ENCODE measurements at places on chromosomes 11 and 22.

DNA sequence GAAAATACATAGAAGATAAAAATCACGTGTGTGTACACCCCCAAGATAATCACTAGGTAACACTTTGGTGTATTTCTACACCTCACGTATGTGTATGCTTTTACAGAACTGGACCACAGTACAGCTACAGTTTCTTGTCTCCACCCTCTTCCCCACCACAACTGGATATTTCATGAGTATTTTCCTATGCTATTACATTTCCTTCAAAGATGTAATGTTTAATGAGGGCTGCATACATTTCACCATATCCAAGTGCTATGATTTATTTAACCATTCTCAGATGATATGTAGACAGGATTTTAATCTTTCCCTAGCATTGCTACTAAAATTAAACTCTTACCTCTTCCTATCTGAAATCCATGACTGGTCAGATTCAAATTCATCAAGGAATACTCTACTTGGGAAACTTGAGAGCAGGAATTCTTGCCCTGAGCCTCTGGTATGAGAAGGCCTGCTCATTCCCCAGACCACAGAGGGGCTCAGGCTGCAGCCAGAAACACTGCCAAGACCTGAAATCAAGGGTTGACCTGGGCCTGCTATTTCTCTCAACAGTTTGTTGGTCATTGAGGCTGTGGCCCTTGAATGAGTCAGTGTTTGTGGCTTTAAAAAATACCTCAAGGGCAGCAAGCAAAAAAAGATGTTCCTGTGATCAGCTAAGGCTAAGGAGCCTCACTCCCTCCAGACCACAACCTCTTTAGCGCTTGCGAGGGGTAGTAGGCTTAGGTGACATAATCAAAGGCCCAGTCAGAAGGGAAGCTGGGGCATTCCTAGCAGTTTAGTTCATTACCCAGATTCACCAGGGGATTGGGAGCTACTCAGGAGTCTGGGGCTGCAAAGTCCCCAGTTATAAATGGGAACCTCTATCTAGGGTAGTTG is 55.5 kb downstream of the ABTB2 start:
- DNase-seq = peak; percentile 15

DNA sequence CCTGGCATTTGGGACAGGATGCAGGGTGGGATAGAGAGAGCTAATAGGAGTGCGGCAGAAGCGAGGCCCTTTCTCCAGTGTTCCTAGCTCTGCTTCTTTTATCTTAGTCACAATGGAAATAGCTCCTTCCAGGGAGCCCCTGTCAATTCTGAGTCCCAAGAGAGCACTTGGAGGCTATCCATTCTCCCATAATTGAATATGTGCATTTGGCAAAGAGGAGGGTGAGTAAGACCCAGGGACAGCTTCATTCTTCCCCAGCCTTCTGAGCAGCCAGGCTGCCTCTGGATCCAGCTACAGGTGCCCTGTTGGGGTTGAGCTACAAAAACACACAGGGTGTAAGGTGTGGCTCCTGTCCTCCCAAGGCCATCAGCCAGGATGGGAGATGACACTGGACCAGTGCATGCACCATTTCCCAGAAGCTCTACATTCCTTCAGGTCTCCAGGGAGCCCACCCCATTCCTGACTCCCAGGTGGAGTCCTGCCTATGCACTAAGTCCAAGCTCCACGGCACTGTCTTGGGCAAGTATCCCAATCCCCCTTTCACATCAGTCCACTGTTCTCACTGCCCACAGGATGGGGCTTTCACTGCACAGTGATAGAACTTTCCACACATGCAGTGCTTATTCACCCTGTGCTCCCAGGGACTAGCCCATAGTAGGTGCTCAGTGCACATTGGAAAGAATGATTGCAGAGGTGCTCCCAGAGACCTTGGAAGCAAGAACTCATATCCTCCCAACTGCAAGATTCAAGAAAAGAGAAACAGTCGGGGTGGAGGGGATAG is 6.2 kb downstream of the MS4A10 start:
- DNase-seq = no peak

DNA sequence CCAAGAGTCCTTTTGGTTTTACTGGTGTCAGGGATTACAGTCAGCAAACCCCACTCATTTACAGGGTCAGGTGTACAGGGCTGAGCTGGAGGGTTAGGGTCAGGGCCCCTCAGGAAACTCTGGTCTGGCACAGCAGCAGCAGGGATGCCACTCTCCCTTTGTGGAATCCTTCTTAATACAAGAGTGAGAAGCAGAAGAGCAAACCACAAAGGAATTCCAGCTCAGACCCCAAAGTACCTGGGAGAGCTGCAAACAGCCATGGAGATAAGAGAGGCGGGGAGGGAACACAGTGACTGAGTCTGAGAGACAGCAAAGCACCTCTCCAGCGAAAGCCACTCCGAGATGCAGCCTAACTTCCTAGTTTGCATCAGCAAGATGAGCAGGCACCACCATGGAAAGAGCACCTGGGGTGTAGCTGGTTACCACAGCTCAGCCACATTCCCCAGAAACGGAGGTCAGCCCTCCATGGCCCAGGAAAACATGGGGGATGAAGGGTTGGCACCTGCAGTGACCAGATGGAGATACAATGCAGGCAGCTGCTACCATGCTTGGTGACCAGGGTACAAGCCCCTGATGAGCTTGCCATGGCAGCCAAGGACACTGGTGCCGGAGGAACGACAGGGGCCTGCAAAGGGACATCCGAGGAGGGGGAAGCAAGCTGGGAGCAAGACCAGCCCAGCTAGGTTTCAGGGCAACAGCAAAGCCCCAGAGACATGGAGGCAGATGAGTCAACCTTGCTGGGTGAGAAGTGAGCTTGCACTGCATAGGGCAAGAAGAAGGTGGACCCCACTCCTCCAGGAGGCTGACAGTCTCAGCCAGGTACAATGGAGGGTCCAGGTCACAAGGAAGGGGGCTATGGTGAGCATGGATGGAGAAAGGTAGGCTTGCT is 3.9 kb downstream of the BET1L start:
- DNase-seq = no peak

DNA sequence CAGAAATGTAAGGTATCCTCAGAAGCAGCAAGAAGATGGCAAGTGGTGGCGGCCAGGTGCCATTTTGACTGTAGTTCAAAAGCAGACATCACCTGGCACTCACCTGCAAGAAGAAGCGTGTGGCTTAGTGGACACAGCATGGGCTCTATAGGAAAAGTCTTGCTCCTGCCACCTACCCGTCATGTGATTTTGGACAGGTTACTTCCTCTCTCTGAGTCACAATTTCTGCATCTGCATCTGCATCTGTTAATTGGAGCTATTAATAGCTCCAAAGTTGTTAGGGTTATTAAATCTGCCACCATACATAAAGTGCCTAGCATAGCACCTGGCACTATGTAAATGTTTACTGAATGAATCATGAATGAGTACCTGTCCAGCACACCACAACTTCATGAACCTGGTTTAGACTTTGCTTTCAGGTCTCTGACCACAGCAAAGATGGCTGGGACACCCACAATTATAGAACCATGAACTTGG is 16.8 kb downstream of the RAB30 start:
- no peak for DNase-seq

DNA sequence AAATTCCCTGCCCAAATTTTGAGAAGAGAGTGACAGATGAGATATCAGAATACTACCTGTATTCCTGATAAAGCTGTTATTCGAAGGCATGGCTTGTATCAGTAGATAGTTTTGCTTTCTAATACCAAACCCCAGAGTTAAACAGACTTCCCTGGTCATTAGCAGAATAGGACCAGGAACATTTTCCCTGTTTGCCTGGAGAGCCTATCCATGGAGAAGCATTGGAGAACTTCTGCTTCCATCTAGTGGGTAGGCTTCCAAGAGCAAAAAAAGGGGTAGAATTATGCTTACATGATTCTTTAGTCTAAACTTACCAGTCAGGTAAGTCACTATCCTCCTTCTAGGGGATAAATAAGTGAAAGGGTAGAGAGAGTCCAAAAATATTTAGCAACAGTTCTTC is 14.2 kb downstream of the PDE3B start:
- DNase-seq = no peak

- no peak for DNase-seq
Observed at GRCh38 chr11:130677486-130678153, 229.2 kb downstream of the ADAMTS15 start.

DNA sequence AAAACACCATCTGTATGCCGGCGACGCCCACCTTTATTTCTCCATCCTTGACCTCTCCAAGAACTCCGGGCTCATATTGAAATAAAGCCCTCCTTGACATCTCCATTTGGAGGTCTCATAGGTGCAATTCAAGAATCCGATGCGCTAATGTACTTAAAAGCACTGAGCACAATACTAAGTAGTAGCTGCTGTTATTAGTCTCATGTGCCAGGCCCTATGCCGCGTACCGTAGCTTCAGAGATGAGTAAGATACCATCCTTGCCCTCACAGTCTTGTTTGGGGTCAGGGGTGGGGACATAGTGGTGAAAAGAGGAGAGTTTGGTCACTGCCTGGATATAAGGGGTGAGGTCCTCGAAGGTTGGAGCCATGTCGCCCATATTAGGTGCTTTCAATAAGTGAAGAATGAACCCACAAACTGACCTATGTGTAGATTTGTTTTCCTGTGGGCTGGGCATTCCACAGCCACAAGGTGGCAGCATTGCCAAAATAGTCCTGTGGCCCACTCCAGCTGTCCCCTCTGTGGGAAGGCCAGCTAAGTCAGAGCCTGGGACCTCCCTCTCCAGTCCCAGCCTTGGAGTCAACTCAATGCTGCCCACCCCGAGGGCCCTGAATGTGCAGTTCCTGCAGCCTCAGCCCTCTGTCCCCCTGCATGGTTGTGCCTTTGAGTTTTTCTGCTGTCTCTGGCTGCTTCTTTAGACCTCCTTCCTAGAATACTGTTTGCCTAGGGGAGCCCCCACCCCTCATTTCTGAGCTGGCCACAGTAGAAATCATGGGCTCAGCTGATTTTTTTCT is 6.5 kb downstream of the DCPS start:
- DNase-seq = peak; percentile 65

DNA sequence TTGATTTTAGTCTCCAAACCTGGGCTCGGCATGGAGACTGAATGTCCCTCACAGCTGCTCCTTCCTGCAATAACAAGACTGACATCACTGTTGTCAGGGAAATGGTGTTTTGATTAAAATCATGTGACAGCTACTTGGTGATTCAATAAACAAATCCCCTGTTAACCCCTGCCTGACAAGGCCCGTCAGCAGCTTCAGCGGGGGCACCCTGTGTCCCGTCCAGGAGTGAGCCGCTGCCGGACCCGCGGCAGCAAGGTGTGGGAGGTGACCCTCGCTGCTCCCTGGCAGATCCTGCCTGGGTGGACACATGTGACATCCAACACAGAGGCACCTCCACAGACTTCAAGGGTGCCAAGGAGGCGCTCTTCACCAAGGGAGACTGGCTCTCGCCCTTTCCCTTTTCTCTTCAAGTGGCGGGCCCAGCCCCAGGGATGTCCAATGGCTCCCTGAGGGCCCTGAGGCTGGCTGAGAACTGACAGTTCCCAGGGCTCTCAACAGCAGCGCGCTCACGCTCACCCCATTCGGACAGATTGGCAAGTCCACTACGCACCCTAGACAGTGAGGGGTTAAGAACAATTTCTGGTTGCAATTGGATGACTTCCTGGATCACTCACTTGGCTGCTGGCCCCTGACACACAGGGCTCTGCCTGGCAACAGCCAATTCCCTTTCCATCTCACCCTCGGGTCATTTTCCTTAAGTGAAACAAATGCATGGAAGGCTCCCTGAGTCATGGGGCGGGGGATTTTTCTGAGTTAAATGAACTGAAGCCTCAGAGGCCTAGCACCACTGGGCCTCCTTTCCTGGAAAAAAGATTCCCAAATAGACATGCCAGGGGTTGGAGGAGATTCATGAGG is 30.7 kb downstream of the PPP2R1B start:
- DNase-seq = no peak

- peak; percentile 71 for DNase-seq
Observed at GRCh38 chr11:34840736-34841386, 75.3 kb downstream of the APIP start.

DNA sequence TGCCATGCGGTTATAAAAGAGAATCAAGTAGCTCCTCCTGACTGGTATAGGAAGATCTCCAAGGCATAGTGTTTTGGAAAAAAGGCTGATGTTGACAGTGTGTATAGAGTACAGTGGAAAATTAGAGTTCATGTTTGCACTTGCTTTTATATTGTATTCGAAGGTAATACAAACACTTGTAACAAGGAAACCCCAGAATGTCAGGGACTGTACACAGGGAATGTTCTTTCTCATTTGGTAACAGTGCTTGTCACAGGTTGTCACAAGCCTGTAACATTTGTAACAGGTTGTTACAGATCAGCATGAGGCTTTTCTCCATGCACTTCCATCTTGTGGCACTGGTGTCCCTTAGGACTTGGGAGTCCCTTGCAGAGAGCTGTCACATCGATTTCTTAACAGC is 64.0 kb downstream of the GRK3 start:
- DNase-seq = no peak

DNA sequence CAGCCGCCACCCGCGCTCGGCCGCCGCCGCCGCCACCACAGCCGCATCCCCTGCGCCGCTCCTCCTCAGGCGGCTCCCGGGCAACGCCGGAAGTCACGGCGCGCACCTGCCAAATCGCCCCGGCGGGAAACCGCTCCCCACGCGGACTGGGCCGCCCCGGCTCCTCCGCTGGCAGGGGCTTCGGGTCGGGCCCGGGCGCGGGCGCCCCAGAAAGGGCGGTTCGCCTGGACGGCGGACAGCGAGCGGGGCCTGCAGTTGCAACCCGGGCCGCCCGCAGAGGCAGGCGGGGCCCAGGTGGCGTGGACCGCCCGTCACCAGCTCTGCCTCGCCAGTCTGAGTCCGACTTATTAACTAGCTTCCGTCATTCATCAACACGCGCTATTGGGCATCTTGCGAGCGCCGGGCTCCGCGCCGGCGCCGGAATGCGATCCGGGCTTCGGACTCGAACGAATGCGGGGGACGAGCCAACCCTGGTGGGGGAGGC is at the start of gene HIRA:
TSS of gene HIRA (minus strand) at position 85 of the 484 bp plus-strand sequence. CDS start 257 bp downstream, outside the sequence.
- DNase-seq = peak; percentile 67

DNA sequence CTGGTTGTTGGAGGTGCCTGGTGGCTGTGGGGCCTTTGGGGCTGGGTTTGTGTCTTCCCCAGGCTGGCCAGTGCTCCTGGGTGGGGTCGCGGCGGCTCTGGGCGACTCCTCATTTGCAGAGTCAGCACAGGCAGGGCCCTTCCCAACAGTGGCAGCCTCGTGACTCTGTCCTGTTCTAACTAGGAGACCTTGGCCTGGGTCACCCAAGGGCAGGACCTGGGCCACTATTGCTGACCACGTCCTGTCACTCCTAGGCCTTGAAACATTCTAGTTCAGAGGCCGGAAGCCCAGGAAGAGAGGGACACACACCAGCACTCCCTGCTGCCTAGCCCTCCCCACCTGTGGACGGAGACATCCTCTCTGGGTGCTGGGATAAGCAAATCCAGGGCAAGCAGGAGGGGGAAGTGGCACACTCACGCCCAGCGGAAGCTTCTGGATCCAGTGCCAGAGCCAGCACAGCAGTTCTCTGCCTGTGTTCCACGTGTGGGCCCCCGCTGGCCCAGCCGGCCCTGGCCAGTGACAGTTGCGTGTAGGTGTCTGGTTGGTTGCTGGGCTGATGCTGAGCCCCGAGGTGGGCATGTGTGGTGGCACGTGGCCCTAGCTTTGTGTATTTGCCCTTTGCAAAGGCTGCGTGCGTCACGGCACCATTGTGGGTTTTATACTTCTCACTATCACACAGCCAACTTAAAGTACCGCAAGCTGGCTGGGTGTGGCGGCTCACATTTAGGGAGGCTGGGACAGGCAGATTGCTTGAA is 4.3 kb upstream of the CHID1 start:
- DNase-seq = no peak

GRCh38 chr22:22657712-22658111 is 13.3 kb downstream of the GGTLC2 start:
- no peak for DNase-seq
